ENCODE measurements at places on chromosomes 5 and 9.

DNA sequence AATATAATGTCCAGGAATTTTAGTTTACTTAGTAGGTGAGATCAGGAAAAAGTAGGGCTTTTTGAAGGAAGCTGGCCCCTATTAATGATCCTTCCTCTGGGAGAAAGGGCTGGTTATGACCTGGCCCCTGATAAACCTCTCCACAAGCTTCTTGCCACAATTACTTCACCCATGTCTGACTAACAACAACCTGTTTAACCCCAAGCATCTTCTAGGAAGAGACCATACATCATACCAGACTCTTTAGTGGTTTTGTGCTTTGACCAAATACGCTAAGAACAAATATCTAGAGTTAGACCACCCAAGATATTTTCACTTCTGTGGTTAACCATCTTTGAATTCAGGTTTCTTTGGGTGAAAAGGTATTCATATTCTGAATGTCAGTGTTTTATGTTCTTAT, 174.0 kb upstream of the SLC27A6 start:
- DNase-seq: no peak

GRCh38 chr5:144873076-144873475, 702.4 kb downstream of the KCTD16 start:
- no peak for DNase-seq

DNA sequence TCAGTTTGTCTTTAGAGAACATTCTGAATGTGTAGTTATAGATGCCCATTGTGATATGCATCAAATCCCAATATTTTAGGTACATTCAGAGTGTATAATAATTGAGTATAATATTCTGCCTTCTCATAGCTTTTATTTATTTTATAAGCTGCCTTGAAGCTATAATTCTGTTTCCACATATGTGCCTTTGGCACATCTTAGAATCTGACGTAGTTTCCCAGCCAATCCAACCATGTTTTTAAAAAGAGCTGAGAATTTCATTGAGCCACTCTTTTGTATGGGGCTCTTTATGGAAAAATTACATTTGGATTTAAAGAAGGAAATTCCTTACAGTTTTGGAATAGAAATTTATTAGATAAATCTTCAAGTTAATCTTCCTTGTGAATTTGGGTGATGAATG, 65.4 kb downstream of the ADCY2 start:
- DNase-seq: no peak

DNA sequence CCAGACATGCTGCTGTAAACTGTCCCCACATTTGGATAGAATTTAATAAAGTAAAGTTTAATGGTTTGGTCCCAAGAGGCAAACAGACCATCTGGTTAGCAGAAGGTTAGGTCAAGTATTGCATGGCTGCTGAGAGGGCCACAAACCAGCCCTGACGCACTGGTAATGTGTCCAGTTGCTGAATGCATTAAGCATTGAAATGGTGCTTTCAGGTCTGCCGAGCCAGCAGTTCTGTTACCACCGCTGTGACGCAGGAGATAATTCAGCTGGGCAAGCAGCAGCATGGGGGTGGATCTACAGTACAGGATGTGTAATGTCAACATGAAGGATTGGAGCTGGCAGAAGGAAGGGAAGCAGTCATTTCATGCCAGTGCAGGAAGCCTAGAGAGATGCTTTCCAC, 16.0 kb downstream of the ZNF462 start:
- DNase-seq: no peak

DNA sequence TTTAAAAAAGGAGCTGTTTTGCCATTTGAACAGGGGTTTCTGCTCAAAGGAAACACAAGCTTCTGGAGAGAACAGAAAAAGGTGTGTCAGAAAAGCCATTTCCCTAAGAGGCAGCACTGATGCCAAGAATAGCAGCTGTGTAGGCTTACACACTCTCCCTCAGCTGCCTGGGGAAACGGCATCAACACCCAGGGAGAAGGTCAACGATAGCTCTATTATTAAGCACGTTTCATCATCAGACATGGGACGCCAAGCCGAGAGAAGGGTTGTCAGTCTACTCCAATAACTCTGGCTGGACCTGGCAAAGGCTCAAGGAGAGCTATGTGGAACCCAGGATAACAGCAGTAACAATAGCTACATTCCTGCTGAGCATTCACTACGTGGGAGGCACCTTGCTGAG, 314.2 kb downstream of the CDK5RAP2 start:
- no peak for DNase-seq

DNA sequence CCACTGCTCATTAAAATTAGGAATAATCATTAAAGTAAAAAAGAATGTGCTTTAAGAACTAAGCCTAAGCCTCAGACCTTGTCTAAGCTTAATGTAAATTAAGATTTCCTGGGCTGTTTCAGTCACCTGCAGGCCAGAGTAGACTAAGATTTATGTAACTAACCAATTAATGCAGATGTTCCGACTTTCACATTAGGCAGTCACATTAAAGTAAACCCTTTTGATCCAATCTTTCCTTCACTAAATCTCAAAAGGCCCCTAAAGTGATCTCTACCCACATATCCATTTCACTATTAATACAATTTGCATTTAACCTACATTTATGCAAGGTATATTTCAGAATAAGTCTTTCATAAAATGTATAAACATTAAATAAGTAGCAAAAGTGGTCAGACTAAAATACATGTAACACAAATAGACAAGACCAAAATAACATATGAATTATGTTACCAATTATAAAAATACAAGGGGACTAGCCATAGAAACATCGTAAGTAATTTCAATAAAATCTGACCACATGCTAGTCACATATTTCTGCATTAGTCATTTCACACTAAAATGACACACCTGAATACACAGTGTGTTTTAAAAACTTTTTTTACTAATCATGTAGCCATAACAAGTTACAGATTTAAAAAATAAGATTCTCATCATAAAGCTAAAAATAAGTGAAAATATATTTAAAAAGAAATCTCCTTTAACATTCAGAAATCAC, 7.7 kb downstream of the NR3C1 start:
- DNase-seq: no peak

DNA sequence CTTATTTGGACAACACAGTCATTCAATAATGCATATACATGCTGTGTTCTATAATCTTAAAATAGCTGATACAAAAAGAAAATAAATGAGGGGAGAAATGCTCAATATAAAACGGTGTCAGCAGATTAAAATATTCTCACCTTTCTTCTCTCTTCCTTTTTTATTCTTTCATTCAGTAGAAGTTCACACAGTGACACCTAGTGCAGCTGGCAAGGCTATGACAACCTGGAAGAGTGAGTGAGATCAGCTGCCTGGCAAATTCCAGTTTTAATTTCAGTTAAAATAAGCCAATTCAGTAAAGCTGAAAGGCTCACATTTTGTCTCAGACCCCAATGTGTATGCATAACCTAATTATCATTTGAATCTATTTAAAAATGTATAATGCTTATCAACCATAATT, 150.3 kb downstream of the RASEF start:
- DNase-seq: no peak

DNA sequence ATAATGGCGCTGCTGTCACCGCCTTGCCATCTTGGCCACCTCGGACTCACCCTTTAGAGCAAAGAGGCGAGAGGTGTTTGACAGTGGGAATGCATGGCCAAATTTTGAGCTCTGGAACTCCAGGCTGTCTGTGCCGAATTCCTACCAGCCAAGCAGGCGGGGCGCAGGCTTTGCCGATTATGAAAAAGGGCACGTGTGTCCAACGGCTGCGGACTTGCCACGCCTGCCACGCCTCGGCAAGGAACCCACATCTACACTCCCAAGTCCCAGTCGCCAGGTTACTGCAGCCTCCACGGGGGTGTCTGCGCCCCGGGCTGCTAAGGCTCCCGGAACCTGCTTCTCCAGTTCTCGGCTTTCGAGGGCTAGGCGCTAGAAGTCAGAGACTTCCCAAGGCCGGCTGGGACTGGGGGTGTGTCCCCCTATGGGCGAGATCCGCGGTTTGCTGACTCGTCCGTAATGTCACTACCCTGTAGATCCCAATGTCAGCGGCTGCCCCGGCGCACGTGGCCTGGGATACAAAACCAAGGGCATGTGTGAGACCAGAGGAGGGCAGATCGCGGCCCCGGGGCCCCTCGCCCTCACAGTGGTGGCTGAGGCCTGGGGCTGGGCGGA, 2.8 kb downstream of the NPR3 start:
- DNase-seq: no peak

- DNase-seq: no peak
Measured at GRCh38 chr9:81035171-81035570, 654.2 kb downstream of the TLE1 start.

DNA sequence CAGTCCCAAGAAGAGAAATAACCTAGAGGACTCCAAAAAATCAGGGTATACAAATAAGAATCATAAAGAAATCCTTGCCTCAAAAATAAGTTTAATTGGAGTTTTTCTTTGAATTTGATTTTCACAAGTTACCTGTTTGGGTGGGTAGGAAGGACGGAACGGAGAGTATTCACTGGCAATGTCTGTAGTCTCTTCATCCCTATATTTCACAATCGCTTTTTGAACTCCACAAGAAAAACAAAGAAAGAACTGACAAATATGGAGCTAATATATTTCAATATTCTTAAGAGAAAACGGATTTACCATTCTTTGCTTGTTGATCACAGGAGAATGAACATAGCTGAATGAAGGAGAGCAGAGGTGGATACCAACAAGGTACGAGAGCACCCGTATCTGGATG, 30.1 kb downstream of the MTMR12 start:
- no peak for DNase-seq

DNA sequence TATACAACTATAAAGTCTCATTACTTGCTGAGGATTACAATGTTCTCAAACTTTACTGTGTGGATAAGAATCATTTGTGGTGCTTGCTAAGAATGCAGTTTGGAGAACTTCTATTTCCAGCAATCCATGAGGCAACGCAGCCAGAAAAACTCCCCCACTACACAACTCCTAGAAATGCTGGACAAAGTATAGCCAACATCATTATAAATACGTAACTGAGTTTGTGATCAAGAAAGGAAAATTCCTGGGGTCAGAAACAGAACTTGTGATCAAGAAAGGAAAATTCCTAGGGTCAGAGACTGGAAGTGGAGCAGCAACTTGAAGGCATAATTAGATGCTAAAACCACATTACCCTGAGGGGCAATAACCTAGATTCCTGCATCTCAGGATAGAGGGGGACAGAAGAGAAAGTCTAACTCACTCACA, 81.1 kb downstream of the MAT2B start:
- DNase-seq: no peak

- DNase-seq: no peak
Measured at GRCh38 chr5:98415663-98416062, 357.8 kb upstream of the RGMB start.

- no peak for DNase-seq
Measured at GRCh38 chr5:128111818-128112448, 28.4 kb downstream of the SLC12A2 start.

DNA sequence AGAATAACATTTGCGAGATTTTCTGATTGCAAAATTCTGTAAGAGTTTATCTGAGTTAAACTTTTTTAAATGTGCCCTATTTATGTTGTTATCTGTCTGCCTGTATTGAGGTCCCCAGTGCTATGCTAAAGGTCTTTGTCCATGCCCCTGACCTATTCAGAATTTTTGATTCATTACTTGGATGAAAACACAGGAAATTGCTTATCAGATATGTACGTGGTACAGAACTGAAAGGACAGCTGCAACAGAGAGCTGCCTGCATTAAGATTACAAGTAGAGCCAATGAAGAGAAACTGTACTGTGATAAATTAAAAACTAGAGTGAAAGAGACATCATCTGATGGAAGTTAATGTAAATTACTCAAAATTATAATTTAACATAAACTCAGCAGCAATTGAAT, 408.8 kb downstream of the ADGRV1 start:
- no peak for DNase-seq

DNA sequence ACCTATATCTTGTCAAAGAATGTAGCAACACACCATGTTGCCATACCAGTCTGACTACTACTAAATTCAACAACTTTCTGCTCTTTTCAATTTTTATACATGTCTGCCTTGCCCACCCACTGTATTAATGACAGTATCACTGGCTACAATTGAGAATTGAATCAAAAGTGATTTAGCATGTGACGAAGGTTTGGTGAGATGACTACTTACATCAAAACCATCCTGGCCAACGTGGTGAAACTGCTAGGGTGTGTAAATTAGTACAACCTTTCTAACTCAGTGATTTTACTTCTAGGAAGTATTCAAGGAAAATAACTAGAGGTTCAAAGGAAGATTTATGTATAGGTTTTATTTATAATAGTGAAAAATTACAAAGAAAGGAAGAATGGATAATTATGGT, 109.8 kb downstream of the UNC13B start:
- no peak for DNase-seq

GRCh38 chr5:167827766-167828165, 463.7 kb upstream of the WWC1 start:
- DNase-seq: no peak

DNA sequence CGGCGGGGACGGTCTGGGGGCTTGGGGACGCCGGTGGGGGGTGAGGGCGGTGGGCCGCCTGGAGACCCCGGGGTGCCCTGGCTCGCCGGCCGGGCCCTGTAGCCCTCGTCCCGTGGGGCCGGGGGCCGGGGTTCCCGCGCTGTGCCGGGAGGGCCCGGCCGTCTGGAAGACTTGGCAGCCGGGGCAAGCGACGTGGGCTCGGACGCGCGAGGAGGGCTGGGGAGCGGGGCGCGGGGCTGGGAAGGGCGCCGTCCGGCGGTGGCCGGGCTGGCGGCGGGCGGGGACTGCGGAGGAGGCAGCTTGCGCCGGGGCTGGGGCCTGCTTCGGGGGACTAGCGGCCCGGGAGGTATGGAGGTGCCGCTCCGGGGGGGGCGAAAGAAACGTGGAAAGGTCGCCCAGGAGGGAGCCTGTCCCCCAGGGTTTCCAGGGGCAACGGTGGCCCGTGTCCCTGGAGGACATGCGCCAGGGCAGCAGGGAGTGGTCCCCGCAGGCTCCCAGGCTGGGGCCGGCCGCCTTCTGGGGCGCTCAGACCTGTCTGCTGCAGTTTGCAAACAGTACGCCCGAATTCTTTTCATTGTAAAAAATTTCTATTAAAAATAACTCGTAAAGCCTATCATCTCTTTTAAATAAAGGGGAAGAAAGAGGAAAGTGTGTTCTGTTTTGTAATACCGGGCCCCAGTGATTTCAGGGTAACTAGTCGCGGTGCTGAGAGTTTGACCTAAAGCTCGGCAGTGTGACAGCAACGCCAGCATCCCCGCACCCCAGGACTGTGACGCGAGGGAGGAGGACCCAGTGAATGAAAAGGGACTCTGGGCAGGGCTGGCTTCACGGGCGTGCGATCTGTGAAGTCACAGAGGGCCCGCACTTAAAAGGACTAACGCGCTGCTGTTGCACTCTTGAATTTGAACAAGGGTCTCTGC, 752 bp upstream of the ANKH start:
- DNase-seq: peak; percentile 58

GRCh38 chr5:84372066-84372695, 12.5 kb downstream of the EDIL3 start:
- no peak for DNase-seq

- no peak for DNase-seq
Measured at GRCh38 chr5:157107508-157107907, 1.3 kb downstream of the HAVCR2 start.

GRCh38 chr9:127796852-127797370, 5.8 kb upstream of the FPGS start:
- DNase-seq: no peak

GRCh38 chr9:129054163-129054851, 17.9 kb downstream of the MIGA2 start:
- DNase-seq: no peak

GRCh38 chr5:170206216-170206615, 26.6 kb upstream of the C5orf58 start:
- DNase-seq: no peak

All from stimulated activated CD4-positive, alpha-beta T cell treated with anti-CD3 and anti-CD28 coated beads, Interleukin-15, amount 100 ng/mL, for 48 hours (primary cell).